Amniotic epithelial cell (primary cell): ENCODE measurements at places on chromosomes 4 and X.

DNA sequence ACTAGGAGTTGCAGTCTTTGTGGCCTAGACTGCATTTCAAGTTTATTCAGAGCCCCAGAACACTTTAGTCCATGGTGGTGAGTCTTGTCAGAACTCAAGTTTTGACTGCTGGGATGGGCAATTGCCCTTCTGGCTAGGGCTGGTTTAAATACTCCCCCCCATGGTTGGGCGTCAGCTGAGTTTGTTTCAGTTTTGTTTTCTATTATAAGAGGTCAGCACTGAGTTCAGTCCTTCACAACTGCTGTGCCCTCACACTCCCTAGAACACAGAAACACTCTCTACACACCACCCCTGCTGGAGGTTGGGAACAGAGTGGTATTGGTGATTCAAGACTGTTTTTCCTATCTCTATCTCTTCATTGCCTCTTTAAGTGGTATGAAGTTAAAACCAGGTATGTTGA, 217.0 kb downstream of the GUCY2F start:
- DNase-seq = no peak

- no peak for DNase-seq
Measured at GRCh38 chr4:15930314-15930713, 8.2 kb downstream of the FGFBP1 start.

DNA sequence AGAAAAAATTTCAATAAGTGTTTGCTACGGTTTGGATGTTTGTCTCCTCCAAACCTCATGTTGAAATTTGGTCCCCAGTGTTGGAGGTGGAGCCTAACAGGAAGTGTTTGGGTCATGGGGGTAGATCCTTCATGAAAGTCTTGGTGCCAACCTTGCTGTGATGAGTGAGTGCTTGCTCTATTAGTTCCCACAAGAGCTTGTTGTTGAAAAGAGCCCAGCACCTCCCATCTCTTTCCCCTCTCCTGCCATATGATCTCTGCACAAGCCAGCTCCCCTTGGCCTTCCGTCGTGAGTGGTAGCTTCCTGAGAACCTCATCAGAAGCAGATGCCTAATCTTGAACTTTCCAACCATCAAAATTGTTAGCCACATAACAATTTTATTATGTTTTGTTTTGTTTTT, 10.3 kb upstream of the RAB40A start:
- DNase-seq = no peak

- DNase-seq = no peak
Measured at GRCh38 chr4:162406637-162407365, 243.0 kb upstream of the FSTL5 start.

GRCh38 chr4:1116838-1117237, 3.5 kb upstream of the RNF212 start:
- peak; percentile 21 for DNase-seq
